Activated naive CD4-positive, alpha-beta T cell treated with anti-CD3 and anti-CD28 coated beads, Interleukin-2, amount 50 U/mL, for 72 hours (primary cell): ENCODE measurements at places on chromosomes 2 and 18.

DNA sequence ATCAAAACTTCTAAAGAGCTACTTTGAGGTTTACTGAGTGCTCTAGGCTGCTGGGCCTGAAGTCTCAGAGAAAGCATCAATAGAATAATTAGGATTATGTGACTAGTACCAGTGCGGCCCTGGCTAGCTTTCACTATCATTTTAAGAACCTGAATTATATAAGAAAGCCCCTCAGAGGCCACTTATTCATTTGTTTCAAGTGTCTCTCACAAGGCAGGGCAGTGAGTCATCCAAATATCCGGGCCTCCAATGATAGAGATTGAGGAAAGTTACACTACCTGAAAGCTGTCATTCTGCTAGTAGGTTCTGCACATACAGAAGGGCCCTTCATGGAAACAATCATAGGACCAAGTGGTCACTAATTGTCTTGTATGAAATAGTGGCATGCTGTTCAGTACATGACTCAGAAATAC lies 193.1 kb downstream of the L3MBTL4 start:
- no peak for DNase-seq

- DNase-seq, result no peak
Observed at GRCh38 chr2:126881591-126881990, 17.1 kb upstream of the TEX51 start.

DNA sequence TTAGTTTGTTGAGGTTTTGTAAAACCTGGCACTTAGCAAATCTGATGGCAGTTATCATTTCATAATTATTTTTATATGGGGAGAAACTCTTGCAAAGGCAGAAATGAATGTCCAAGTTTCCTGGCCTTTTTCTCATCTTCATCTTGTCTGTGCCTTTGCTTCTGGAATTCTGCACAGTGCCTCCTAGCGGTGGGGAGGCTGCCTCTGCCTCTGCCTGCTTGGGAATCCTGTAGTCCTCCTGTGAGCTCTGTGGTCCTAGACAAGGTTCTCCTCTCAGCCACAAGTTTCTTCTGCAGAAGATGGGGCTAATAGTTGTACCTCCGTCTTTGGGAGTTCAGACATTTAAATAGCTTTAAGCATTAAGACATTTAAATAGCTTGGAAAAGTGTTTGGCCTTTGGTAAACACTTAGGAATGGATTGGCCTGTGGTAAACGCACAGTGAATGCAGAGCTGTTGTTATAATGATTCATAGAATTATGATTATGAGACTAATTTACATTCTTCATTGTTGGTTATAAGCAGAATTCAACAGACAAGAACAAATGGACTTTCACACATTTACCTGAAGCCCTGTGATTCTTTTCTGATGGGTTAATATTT lies 101.2 kb downstream of the ZNF236 start:
- no peak for DNase-seq

DNA sequence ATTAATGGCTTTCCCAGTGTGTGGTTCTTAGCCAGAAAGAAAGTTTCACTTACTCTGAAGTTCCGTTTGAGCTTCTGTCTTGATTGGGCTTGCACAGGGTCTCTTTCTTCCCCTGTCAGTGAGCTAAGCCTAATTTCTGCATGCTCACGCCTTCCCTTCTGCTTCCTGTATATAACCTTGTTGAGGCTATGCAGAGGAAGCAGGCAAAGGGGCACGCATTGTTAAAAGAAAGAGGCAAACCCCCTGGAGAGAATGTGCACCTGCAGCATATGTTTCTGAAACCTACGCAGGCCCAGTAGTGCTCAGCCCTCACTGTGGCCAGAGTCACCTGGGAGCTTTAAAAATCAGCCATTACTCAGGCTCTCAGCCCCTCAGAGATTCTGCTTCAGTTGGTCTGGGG lies 14.5 kb upstream of the PLA2R1 start:
- DNase-seq, result no peak

DNA sequence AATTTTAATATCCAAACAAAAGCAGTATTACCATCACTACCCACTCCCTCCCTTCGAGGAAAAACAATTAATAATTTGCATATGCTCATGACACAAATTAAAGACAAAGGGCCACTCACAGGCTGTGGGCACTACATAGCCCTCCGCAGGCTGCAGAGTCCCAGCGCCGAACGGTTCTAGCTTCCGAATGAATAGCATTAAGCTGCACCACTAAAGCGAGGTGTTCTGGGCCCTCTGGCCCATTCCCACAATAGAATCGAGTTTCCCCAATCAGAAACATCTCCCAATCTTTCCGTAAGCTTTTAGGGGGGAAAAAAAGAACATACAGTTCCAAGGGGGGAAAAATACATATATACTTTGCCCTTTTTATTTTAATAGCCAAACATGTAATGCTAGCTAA lies 14.5 kb upstream of the SIX3 start:
- no peak for DNase-seq

- no peak for DNase-seq
Observed at GRCh38 chr2:24509840-24510239, 18.8 kb downstream of the NCOA1 start.
